ENCODE measurements at places on chromosomes 3 and 15.

DNA sequence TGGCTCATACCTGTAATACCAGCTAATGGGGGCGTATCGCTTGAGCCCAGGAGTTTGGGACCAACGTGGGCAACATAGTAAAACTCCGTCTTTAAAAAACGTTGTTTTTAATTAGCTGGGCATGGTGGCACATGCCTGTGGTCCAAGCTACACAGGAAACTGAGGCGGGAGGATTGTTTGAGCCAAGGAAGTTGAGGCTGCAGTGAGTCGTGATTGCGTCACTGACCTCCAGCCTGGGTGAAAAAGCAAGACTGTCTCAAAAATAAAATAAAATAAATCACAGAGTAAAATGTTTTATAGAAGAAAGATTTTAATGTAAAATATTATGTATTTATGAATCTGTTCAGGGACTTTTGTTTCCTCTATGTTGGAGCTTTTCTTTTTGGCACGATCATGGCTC is 15.3 kb upstream of the STRIT1 start:
- no peak for DNase-seq

- DNase-seq = no peak
These were observed 108.4 kb downstream of the PTPRG start for GRCh38 chr3:61669668-61670299.

DNA sequence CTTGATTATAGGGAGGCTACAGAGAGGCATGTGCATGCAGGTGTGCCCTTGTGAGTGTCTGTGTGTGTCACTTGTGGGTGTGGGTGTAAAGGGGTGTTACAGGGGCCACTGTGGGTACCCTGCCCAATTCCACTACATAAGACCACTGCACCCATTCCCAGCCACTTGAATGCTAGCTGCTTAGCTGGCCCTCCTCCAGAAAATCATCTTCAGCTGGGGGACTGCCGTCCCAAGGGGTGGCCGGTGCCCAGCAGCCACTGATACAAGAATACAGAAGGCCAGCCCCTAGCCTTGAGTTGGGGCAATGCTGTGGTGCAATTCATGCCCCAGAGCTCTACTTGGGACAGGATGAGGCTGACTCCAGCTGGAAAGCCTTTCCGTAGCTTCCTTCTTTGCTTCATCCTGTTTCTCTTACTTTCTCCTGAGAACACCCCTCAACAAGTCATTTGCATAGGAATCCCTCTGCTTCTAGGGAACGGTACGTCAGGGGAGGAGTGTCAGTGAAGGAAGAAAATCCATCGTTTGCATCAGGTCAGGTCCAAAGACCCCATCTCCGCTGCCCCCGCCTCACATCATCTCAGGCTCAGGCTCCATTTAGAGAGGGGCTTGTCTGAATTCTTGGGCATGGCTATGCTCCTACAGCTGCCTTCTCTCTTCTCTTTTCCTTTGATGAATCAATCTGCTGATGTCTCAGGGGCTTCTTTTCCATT is 72.0 kb downstream of the SCN5A start:
- no peak for DNase-seq

GRCh38 chr15:58924327-58924726 is 9.2 kb downstream of the SLTM start:
- DNase-seq = no peak

GRCh38 chr3:34727700-34728099 is 911.6 kb upstream of the ARPP21 start:
- no peak for DNase-seq
